Muscle of arm (tissue), 14 donors: ENCODE measurements at places on chromosomes 2 and 18. TPM values are rescaled to one million over a fixed set of nuclear protein-coding genes. Genes with fewer than 3 reads are reported as not detected.

DNA sequence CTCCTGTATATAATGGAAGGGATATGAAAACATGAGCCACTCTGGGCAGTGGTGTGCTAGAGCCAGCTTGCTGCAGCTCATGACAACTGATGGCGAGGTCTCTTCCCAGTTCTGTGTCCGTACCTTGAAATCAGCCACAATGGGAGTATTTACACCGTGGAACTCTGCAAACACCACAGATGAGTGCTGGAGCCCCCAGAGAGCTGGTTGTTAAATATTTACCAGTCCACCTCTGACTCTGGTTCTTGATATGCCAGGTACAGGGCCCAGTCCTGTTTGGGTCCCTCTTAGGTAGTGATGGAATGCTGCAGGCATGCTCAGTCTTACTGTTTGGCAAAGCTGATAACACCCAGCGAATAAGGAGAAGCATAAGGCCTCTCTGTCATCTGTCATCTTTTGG is 116.1 kb upstream of the GLI2 start:
- DNase-seq, result no peak

GRCh38 chr2:153622285-153622684 is 143.7 kb upstream of the RPRM start:
- DNase-seq, result no peak

GRCh38 chr2:29293830-29294438 is 178.7 kb downstream of the CLIP4 start:
- peak; percentile 32 for DNase-seq

- no peak for DNase-seq
These were observed 39.9 kb downstream of the STK17B start for GRCh38 chr2:196131384-196131937.

- DNase-seq, result no peak
These were observed 480.4 kb downstream of the KCNJ3 start for GRCh38 chr2:155178921-155179320.

GRCh38 chr2:37454851-37455762 is 110.7 kb downstream of the QPCT start:
- no peak for DNase-seq

DNA sequence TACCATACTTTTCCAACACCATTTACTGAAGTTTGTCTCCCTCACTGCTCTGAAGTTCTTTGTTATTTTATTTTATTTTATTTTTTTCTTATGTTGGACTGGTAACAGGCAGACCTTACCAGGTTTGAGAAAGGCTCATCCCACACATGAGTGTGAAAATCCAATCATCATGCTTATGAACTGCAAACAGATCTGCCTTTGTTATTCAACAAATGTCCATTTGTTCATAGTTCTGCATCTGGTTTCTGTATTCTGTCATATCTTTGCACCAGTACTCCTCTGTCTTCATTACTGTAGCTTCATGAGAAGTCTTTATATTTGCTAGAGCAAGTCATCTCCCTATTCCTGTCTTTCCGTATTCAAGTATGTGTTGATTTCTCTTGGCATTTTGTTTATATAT is 5.3 kb downstream of the RNU2-63P start:
- DNase-seq, result no peak

GRCh38 chr2:62046141-62046540 is 140.7 kb downstream of the COMMD1 start:
- no peak for DNase-seq

The OTOS gene
- not detected for polyA plus RNA-seq
